ENCODE measurements at places on chromosomes 6 and 20. TPM values are rescaled to one million over a fixed set of nuclear protein-coding genes. Genes with fewer than 3 reads are reported as not detected.

MCCD1 gene
- polyA plus RNA-seq: not detected

PRIM2 gene
- 5.6 TPM for polyA plus RNA-seq

XKR7 gene
- 0.02 TPM for polyA plus RNA-seq

PRDM13 gene
- not detected for polyA plus RNA-seq

SLX4IP gene
- 2.5 TPM for polyA plus RNA-seq

PRSS16 gene
- polyA plus RNA-seq: 2.7 TPM

NCOA3 gene
- polyA plus RNA-seq: 6.7 TPM

Measured in cardiac muscle cell (in vitro differentiated cells and primary cell).